Cerebellum (tissue), 4 donors: ENCODE measurements at places on chromosomes 4 and X. TPM values are rescaled to one million over a fixed set of nuclear protein-coding genes. Genes with fewer than 3 reads are reported as not detected.

NPNT gene
- 2.0 TPM for total RNA-seq

SUPT20HL2 gene
- not detected for total RNA-seq

MBNL3 gene
- total RNA-seq = 6.5 TPM

TKTL2 gene
- total RNA-seq = 0.73 TPM

BMPR1B gene
- total RNA-seq = 26.0 TPM

ANKRD17 gene
- total RNA-seq = 82.9 TPM

NKX3-2 gene
- total RNA-seq = 0.18 TPM

ADH1A gene
- total RNA-seq = not detected

NLGN3 gene
- 21.4 TPM for total RNA-seq

PHOX2B gene
- 0.18 TPM for total RNA-seq

TMEM271 gene
- 4.4 TPM for total RNA-seq

PPP4R3C gene
- total RNA-seq = not detected

PLAC8 gene
- total RNA-seq = 0.82 TPM

MAGEC1 gene
- total RNA-seq = not detected

MAP3K15 gene
- 0.82 TPM for total RNA-seq

SLC25A31 gene
- total RNA-seq = not detected

FAM133A gene
- 1.7 TPM for total RNA-seq

PDLIM5 gene
- total RNA-seq = 86.9 TPM

FOXR2 gene
- total RNA-seq = not detected
